Right forelimb (tissue), 1 donor: ENCODE measurements at places on chromosomes 3 and 15.

GRCh38 chr3:37031096-37031682 lies 37.9 kb downstream of the MLH1 start:
- no peak for DNase-seq

DNA sequence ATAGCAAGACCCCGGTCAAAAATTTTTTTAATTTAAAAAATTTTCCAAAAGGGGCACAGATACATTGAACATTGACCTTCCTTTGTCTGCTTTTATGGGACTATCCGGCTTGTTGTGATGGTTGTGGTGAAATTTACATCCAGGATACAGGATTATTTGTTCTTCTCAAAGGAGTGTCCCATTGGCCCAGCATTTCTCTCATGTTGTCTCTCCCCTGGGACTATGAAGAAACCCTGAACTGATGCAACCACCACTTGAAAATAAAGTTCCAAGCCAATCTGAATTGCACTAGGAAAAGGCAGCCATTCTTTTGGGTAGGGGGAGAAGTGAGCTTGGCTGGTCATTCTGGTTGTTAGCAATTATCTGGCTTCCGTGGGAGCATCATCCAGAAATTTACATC lies 58.4 kb downstream of the PPARG start:
- DNase-seq: no peak

GRCh38 chr15:25801586-25802284 lies 61.4 kb downstream of the ATP10A start:
- DNase-seq: no peak

GRCh38 chr3:122255757-122256439 lies 69.2 kb upstream of the CSTA start:
- DNase-seq: no peak

DNA sequence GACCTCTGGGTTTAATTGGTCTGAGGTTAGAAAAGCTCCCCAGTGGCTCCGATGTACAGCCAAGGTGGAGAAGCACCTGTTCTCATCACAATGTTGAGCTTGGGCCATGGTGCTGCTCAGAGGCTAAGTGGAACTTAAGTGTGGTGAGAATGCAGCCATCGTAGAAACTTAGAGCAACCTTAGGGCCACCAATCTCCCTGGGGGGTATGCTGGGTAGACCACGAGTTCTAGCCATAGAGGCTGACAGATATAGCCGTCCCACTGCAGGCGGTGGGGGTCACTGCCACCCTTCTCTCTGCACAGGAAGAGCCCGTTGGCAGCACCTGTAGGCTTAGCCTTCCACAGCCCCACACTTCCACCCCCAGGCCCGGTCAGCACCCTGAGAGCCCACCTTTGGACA lies 38.0 kb downstream of the MGLL start:
- no peak for DNase-seq

- no peak for DNase-seq
Measured at GRCh38 chr3:56621681-56622080, 61.4 kb downstream of the TASOR start.

DNA sequence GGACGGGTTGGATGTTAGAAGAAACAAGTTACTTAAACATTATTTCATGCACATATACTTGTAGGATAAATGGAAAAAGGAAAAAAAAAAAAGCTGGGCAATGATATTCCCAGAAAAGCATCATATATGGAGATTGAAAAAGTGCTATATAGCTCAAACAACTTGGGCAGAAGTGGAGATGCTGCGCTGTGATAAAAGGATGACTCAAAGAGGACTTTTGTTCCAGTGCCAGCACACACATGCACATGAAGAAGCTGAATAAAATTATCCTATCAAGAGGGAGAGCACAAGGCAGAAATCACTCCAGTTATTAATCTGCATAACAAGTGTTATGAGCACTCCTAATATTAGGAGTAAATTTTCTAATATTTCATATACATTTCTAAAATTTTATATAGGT lies 30.9 kb downstream of the FRMD4B start:
- DNase-seq: no peak

DNA sequence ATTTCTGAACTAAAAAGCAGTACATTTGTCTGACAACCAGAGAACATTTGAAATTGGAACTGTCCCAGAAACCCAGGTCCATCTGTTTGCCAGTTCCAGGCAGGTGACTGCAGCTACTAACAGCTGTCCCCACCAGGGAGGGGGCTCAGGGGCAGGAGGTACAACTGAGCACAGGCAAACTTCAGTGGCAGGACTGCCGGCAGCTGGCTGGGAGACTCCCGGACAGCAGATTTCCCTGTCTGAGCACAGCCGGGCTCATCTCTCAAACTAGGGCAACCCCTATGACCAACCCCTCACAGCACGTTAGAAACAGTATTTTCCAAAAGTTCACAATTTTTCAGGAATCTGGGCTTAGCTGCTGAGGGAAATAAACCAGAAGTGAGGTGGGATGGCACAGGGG lies 88.8 kb downstream of the MEGF11 start:
- DNase-seq: no peak

GRCh38 chr3:47865192-47865591 lies 62.3 kb downstream of the DHX30 start:
- no peak for DNase-seq

DNA sequence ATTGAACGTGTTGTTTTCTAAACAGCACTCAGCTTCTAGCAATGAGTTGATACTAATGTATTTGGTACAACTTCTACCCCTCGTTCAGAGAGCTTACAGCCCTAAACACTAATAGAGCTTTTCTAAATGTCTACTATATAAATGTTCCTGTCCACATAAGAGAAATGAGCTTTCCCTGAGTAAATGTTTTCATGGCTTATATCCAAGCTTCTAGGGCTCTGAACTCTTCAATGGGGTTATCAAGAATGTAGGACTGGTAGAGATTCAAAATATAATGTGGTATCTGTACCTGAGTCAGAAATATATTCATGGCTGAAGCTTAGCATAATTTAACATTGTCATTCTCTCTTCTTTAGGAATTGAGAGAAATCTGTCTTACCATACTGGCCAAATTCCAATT lies 73.4 kb downstream of the SERPINI1 start:
- DNase-seq: no peak

- DNase-seq: peak; percentile 69
Measured at GRCh38 chr15:100060276-100060926, 281.4 kb downstream of the ADAMTS17 start.

DNA sequence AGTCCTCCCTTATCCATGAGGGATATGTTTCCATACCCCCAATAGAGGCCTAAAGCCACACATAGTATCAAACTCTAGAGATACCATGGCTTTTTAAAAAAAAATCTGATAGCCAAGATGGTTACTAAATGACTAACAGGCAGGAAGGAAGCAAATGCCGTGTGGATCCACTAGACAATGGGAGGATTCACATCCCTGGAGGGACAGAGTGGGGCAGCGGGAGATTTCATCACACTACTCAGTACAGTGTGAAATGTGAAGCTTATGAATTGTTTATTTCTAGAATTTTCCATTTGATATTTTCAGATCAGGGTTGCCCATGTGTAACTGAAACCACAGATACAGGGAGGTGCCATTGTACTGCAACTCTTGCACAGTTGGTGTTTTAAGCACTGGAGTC lies 826.6 kb downstream of the SQOR start:
- no peak for DNase-seq

GRCh38 chr3:125337506-125337905 lies 37.6 kb downstream of the ZNF148 start:
- DNase-seq: no peak

- DNase-seq: no peak
Measured at GRCh38 chr15:70857562-70858285, 3.8 kb upstream of the LARP6 start.

DNA sequence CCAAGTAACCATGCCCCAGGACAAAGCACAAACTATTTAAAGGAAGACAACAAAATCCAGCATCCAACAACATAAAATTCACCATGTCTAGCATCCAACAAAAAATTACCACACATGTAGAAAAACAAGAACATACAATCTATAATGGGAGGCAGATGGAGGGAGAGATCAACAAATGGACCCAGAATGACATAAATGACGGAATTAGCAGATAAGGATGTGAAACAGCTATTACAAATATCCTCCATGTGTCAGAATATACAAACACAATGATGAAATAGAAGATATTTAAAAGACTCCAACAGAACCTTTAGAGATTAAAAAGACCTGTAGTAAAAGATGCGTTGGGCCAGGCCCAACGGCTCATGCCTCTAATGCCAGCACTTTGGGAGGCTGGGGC lies 10.8 kb downstream of the LYSMD4 start:
- DNase-seq: no peak

DNA sequence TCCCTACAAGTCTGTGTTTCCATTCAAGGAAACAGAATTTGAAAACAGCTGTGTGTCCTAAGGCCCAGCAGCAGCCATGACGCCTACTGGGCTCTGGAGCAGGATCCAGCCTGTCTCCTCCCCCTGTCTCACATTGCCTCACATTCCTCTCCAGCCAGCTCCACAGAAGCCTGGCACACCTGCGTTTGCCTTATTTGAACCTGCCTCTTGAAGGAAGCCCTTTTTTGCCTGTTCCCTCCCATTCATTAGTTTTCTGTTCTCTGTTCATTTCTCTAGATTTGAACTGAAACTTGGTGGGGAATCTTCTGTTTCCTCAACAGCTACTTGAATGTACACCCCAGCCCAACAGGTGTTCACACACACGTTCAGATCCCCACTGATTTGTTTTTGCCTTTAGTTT lies 890.5 kb downstream of the TUSC7 start:
- no peak for DNase-seq
